HCEC 1CT (cell line): ENCODE measurements at places on chromosomes 5 and 9.

DNA sequence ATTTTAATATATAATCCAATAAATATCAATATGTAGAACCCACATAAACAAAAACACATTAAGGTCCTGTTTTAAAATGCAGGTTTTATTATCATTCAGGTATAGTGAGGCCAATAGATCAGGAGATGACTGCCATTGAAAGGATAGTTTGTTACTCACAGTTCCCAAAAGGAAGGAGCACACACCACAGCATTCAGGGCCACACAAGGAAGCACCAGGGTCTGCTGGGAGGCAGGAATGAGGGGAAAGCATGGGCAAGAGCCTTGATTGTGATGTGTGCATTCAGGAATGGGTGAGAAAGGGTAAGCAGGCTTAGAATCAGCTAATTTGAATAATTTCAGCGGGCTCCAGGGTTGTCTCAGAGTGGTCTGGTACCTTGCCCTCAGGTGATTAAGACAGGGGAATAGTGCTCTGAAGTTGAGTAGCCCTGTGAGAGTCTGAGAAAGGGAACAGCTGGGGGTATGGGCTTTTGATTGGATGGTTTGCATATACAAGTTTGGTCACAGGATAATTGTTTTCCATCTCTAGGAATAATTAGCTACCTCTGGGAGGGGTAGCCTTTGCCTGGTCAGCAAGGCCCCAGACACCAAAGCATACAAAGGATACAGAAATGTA is 19.8 kb upstream of the OTULIN start:
- no peak for DNase-seq

GRCh38 chr9:112075009-112075378 is 100.1 kb downstream of the SUSD1 start:
- no peak for DNase-seq

DNA sequence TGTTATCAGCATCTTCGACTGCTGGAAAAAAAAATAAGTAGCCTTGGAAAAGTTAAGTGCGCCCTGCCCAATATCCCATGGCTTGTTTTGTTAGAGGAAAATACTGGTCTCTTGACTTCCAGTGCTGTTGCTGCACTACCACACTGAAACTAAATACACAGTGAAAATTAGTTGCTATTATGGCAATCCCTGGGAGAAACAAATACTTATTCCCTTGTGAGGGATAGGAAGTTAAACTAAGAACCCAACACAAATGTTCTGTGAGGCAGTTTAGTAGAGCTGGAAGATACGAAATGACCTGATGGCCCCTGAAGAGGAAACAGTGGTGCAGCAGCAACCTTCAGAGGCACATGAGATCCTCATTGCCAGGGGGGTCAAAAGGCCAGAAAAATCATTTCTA is 164.0 kb downstream of the ARL15 start:
- no peak for DNase-seq

- DNase-seq: no peak
These were observed 564.4 kb upstream of the NUDT12 start for GRCh38 chr5:104126980-104127379.

- no peak for DNase-seq
These were observed 41.3 kb downstream of the NTRK2 start for GRCh38 chr9:84710701-84711397.

DNA sequence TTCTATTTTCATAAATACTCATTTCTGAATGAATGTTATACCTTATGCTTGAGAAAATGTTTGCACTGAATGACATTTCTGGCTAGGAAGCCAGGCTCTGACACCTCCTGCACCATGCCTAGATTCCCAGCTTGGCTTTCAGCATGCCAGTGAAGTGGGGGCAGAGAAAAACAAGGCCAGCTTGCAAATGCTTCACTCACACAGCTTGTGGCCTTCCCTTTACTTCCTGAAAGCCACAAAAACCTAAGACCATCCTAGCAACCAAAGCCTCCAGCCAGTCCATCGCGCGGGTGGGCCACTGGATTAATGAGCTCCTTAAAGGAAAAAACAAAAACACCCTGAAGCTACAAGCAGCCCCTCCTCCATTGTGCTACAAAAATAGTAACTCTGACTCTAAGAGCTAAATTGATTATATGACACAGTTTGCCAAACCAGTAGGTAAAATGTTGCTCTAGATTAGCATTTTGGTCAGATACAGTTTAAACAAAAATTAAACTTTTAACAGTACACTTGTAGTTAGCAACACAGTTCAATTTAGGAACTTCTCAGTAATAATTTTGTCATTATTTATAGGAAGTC is 159.9 kb downstream of the TSSK1B start:
- DNase-seq: no peak

GRCh38 chr9:68698943-68699509 is 6.0 kb upstream of the PIP5K1B start:
- no peak for DNase-seq

GRCh38 chr5:76403766-76404222 is 709 bp downstream of the IQGAP2 start:
- DNase-seq: no peak

DNA sequence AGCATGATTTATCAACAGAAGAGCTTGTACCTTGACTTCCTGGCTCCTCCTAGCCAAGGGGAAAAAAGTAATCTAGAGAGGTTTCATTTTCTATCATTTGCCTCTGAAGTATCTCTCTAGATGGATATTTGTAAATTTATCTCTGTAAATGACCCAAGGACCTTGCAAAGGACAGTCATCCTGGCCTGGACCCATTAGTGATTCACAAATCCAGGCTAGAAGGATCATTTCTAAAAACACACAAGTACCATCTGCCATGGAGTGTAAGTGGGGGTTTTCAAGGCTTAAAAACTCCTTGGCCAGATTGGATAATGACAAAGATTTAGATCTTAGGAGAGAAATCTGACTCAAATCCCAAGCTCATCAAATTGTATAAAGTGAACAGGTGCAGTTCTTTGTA is 8.1 kb downstream of the TTC23L start:
- no peak for DNase-seq

GRCh38 chr5:43000111-43000840 is 39.8 kb downstream of the ANXA2R start:
- DNase-seq: no peak

GRCh38 chr5:139767960-139768359 is 27.6 kb upstream of the PSD2 start:
- no peak for DNase-seq

GRCh38 chr5:150297934-150298595 is 4.6 kb downstream of the ARSI start:
- no peak for DNase-seq

DNA sequence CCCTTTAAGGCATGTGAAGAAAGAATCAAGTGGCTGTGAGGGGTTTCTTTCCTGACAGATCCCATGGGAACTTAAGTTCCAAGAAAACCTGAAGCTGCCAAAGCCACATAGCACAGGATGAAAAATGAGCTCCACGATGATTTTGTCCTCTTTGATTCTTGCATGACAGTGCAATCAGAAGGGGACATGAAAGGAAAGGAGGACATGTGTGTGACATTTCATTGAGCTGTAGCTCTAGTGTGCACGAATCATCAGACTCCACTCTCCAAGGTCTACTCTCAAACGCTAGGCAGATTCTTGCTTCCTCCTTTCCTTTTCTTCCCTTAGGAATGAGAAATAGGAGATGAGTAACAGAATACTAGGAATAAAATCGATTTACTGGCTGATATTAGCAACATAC is 142.0 kb downstream of the ZNF608 start:
- no peak for DNase-seq

DNA sequence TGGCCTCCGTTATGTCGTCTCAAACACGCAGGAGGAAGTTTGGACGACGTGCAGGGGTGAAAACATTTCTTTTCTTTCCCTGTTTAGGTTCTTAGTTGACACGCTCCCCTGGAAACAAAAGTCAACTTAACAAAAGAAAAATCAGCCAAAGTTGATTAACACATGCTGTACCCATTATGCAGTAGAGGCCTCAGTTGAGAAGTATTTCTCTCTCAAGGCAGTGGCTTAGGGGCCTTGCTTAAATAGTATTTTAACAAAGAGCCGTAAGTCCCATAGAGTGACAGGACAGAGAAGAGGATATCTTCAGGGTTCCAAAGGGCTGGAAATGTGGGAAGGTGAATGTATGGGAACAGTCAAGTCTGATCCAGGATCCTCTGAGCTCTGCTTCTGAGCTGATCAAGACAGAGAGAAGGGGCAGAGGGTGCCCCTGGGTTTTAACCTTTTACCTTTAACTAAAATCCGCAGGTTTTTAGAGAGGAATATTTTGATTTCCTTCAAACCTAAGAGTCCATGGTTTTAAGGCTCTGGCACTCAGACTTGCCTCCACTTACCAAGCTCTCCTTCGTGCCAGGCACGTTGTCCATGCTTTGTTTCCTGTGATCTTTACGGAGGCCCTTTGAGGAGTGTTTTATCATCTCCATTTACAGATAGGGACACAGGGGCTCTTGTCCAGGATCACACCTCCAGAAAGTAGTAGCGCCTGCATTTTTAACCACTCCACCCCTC is 629 bp upstream of the CD74 start:
- no peak for DNase-seq

DNA sequence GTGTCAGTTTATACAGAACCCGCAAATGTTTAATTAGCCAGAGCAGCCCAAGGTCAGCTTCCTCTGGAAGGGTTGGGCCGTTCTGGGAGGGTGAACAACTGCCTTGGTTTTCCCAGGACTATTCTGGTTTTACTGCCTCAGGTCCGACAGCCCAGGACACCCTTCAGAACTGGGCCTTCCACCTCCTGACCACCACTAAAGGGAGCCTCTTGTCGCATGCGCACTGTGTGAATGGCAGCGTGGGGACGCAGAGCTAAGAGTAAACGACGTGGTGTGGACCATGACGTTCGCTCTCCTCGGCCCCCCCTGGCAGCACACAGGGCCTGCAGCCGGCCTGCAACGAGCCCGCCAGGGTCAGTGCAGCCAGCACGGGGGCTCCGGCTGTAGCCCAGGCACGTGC is 214.9 kb downstream of the FANCC start:
- DNase-seq: no peak

- DNase-seq: no peak
These were observed 1.1 kb upstream of the TSPAN17 start for GRCh38 chr5:176646049-176646706.

DNA sequence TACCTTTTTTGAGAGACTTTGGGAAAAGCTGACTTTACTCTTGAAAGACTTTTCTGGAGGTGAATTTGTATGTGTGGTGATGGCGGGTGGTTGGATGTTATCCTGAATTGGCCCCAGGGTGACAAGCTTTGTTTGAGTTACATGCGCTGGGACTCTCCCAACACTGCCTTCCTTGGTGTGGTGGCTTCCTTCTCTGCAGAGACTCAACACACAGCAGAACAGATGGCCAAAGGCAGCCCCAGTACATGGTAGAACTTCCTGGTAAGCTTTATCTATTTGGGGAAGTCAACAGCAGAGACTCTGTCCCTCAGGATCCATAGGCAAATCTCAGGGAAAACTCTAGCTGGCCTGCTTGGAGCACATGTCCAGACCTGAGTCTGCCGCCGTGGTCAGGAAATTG is 18.1 kb downstream of the C1QTNF2 start:
- DNase-seq: no peak

DNA sequence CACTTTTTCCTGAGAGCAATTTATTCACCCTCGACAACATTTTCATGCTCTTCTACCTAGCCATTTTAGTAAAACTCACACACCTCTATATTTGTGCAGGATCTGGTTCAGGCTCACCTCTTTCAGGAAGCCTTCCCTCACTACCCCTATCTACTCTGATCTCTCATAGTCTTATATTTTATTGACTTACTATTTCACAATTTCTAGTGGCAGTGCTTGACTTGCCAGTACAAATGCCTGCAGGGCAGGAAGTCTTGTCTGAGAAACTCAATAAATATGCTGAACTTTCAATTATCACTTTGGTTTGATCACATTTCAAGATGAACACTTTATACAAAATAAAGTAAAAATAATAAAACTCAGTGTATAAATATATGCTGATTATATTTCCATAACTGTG is 226.8 kb downstream of the CETN3 start:
- DNase-seq: no peak

DNA sequence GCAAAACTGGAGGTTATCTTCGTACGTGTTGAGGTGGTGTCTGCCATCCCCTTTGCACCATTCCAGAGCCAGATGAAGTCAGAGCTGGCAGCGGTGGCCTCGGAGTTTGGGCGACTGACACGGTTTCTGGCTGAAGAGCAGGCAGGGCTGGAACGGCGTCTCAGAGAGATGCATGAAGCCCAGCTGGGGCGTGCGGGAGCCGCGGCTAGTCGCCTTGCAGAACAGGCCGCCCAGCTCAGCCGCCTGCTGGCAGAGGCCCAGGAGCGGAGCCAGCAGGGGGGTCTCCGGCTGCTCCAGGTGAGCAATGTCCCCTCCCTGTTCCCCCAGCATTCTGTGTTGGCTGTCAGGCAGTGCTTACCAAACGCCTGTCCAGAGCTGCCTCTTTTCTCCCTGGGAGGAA is 9.5 kb downstream of the TRIM41 start:
- no peak for DNase-seq

DNA sequence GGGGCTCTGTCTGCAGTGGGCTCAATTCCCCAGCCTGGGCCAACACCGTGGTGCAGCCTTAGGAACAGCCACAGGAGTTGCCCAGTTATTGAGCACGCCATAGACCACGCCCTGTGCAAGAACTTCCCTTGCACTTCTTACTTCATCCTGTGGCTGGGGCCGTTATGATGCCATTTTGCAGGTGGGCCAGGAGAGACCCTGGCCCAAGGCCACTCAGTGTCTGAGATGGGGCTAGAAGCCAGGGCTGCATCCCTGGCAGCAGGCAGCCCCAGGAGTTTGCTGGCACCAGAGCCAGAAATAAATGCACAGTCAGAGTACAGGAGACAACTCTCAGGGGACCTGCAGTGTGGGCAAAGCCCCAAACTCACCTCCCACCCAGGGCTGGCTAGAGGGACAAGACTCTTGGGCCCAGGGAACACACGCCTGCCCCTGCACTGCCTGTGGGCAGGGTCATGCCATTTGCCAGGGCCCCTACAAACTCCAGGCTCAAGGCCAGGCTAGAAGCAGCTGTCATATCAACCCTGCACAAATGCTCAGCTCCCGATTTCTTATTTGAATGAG is 6.7 kb downstream of the CORO2A start:
- DNase-seq: no peak

- DNase-seq: no peak
These were observed 17.0 kb upstream of the SH3TC2 start for GRCh38 chr5:149079883-149080282.
